ENCODE measurements at places on chromosomes 5 and 9. TPM values are rescaled to one million over a fixed set of nuclear protein-coding genes. Genes with fewer than 3 reads are reported as not detected.

- H3K36me3 ChIP-seq, result no peaks in the 10 kb centered on the region
- no peak overlapping the region for H3K27ac ChIP-seq
- H3K27me3 ChIP-seq, result peaks cover 2% of the 10 kb centered on the region
- DNase-seq, result no peak
- peaks cover 13% of the 10 kb centered on the region for H3K4me1 ChIP-seq
Observed at GRCh38 chr9:137127301-137128157, 11.4 kb upstream of the GRIN1 start.

DNA sequence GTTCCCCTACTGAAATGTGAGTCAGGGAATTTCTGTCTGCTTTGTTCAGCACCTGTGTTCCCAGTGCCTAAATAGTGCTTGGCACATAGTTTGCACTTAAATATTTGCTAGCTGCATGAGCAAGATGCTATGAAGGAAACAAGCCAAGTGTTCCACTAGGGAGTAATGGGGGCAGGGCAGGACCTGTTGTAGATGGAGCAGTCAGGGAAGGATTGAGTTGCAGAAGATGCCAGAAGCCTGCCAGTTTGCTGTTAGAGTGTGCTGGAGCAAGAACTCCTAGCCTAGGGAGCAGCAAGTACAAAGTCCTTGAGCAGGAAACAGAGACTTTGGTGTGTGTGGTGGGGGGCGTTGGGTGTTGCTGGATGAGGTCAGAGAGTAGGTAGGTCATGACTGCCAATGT, 87.5 kb downstream of the DAB2IP start:
- H3K27me3 ChIP-seq, result no peaks in the 10 kb centered on the region
- H3K27ac ChIP-seq, result no peak overlapping the region
- no peaks in the 10 kb centered on the region for H3K36me3 ChIP-seq
- no peak for DNase-seq

- H3K4me1 ChIP-seq, result no peaks in the 10 kb centered on the region
- no peak overlapping the region for H3K4me3 ChIP-seq
- no peak overlapping the region for H3K27ac ChIP-seq
- H3K36me3 ChIP-seq, result no peaks in the 10 kb centered on the region
- H3K27me3 ChIP-seq, result no peaks in the 10 kb centered on the region
- no peak for DNase-seq
Observed at GRCh38 chr9:28502189-28502588, 928.9 kb upstream of the C9orf72 start.

GRCh38 chr5:176407456-176408251, 8.7 kb downstream of the CLTB start:
- no peaks in the 10 kb centered on the region for H3K4me1 ChIP-seq
- no peaks in the 10 kb centered on the region for H3K36me3 ChIP-seq
- H3K4me3 ChIP-seq, result no peak overlapping the region

The ARID3C gene
- total RNA-seq, result not detected

The MAMDC4 gene
- 7.9 TPM for total RNA-seq

The SAXO1 gene
- not detected for total RNA-seq

The DNM1 gene
- 11.8 TPM for total RNA-seq

The SCGB3A2 gene
- not detected for total RNA-seq

The TMC1 gene
- total RNA-seq, result 0.75 TPM
